Activated T-helper 2 cell treated with anti-CD3 and anti-CD28 coated beads, Interferon-gamma antibody, Interleukin-2, Interleukin-4, amounts not matched to agents 10 μg/mL and 5 μg/mL and 100 μg/mL, durations not matched to agents 14 hours and 24 hours and 36 hours (primary cell): ENCODE measurements at places on chromosomes 1 and 21. TPM values are rescaled to one million over a fixed set of nuclear protein-coding genes. Genes with fewer than 3 reads are reported as not detected.

DNA sequence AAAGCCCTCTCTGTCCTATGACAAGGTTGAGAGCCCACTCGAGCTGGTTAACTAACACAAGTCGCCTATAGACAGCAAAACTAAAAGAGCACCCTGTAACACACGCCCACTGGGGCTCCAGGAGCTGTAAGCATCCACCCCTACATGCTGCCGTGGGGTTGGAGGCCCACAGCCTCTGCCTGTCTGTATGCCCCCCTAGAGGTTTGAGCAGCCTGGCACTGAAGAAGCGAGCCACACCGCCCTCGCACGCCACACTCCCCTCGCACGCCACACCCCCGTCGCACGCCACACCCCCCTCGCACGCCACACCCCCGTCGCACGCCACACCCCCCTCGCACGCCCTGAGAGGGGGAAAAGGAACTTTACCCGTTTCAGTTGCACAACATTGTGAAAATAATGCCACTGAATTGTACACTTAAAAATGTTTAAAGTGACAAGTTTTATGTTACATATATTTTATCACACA, 13.2 kb upstream of the HMGCL start:
- peak; percentile 61 for DNase-seq

GRCh38 chr1:90612033-90612432, 105.1 kb downstream of the BARHL2 start:
- DNase-seq, result no peak

DNA sequence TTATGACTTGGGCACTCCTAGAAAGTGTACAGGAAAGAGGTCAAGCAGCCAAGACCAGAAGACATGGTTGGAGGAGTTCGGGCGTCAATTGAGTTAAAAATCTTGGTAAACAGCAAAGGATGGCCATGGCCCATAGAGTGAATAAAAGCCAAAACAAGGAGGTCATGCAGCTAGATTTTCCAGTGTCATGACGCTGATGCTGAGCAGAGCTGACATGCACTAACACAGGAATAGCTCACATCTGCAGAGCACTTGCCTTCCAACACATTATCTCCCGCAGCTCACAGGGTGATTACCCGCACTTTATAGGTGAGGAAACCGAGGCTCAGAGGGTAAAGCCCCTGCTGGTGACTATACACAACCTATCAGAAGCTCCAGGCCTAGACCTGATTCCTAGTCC, 49.7 kb downstream of the TRABD2B start:
- no peak for DNase-seq

- DNase-seq, result no peak
Observed at GRCh38 chr1:30381266-30381665, 342.1 kb downstream of the MATN1 start.

Gene CFH
- 0.44 and 0.71 TPM in 2 replicates for total RNA-seq

Gene OLFML2B
- not detected in 2 replicates for total RNA-seq

Gene SPRR2E
- total RNA-seq, result not detected in 2 replicates
